ENCODE measurements at places on chromosomes 7 and 10.

- DNase-seq = peak; percentile 5
These were observed 35.0 kb upstream of the ABCB4 start for GRCh38 chr7:87510411-87510875.

DNA sequence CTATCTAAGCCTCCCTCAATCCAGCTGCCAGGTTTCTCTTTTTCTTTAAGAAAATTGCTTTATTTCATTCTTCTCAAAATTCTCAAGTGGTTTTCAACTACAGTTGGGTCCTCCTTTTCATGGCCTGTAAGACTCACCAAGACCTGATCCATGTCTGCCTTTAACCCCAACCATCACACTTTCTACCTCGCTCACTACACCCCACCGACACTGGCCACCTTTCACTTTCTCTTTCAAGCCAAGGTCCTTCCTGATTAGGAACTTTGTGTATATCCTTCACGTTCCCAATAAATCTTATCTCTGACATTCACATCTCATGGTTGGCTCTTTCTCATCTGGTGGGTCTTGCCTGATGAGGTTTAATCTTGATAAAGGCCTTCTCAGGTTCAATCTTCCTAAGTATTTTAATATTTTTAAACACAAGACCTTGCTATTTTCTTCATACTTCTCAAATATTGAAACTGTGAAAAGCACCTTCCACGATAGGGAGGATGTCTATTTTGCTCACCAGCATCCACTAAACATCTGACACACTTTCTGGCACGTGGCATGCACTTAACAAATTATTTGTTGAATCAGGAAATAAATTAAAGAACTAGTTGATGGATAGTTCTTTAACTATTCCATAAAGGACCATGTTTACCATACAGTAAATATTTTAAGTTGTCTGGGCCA is 624.8 kb downstream of the GRID1 start:
- DNase-seq = no peak

GRCh38 chr10:118594392-118595063 is 920 bp downstream of the PRLHR start:
- no peak for DNase-seq

GRCh38 chr10:86098187-86098881 is 268.3 kb downstream of the GRID1 start:
- DNase-seq = no peak

GRCh38 chr10:49426490-49427360 is 30.8 kb upstream of the DRGX start:
- no peak for DNase-seq

DNA sequence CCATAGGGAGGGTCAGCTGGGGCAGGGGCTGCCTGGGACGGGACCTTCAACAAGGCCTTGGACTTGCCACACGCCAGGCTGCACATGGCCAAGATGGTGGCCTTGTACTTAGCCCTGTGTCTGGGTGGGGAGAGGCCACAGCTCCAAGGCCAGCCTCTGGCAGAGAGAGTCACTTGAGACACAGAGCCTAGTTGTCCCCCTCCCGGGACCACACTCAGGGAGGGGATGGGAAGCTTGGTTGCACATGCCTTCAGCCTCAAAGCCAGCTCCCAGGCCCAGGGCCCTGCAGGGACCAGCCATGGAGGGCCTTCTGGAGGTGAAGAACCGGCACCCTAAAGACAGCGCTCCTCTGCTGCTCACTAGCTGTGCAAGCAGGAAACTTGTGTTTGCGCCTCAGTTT is 16.7 kb downstream of the MMRN2 start:
- DNase-seq = no peak

Measured in NCI-H2029 (cell line).